ENCODE measurements at places on chromosomes 1 and 21.

- DNase-seq: no peak
These were observed 1279.9 kb upstream of the TMPRSS15 start for GRCh38 chr21:19683492-19683891.

DNA sequence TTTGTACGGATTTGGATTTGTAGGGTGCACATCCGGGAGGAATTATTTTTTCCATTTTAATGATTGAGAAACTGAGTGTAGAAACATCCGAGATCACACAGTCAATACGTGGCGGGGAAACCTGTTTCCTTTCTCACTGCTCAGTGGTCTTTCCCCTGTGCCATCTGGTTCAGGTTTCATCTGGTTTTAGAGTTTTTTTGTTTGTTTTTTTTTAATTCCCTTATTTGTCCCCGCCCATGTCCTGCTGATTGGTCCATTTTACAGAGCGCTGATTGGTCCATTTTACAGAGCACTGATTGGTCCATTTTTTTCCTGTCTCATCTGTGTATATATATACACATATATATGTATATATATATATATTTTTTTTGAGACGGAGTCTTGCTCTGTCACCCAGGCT is 6.0 kb downstream of the TRPM2 start:
- DNase-seq: no peak

GRCh38 chr1:58982259-58982998 is 198.6 kb upstream of the JUN start:
- no peak for DNase-seq

DNA sequence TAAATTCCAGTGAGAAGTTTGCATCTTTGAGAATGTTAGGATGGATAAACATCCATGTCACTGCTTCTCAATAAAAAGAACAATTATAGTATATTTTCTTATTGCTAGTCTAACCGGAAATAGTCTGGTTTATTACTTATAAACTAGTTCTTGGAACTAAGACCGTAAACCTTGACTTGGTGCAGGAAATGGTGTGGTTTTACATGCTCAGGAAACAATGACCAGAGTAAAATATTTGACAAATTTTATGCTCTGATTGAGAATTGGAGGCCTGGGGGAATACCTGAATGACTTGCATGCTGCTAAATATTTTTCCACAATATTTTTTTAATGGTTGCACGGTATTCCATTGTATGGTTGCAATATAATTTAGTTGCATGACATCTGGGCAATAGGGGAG is 76.3 kb downstream of the XCL2 start:
- no peak for DNase-seq

DNA sequence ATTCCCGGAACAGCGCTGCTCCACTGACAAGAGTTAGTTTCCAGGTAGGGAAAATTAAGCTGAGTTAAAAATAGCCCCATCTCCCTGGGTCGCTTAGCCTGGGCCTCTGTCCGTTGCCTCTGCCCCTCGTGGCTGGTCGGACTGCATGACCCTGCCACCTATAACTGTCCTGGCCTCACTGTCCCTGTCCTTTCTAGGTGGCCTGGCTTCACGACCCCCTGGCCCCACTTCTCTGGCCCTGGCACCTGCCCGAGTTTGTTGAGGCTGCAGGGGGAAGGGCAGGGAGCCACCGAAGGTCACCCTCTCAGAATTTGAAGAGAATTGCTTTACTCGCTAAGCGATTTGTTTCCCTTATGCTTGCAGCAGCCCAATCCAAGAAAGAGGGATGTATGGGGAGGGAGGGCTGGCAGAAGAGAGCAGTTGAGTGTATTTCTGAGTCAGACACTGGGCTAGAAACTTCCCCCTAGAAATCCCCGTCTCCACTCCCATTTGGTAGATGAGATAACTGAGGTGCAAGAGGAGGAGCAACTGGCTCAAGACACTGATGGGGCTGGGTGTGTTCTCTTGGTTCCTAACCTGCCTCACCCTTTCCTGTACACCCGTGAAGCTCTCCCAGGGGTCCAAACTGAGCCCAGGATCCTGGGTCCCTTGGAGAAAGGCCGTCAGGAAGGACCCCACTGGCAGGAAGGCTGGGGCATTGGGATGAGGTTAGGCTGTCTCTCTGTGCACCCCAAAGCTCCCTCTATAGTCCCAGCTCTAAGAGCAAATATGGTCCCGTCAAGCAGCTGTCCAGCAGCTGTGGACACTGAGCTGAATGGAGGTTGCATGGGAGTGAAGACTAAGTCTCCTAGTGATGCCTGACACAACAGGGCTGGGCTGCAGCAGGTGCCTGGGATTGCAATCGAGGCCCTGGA is 2.9 kb upstream of the EDN2 start:
- no peak for DNase-seq

DNA sequence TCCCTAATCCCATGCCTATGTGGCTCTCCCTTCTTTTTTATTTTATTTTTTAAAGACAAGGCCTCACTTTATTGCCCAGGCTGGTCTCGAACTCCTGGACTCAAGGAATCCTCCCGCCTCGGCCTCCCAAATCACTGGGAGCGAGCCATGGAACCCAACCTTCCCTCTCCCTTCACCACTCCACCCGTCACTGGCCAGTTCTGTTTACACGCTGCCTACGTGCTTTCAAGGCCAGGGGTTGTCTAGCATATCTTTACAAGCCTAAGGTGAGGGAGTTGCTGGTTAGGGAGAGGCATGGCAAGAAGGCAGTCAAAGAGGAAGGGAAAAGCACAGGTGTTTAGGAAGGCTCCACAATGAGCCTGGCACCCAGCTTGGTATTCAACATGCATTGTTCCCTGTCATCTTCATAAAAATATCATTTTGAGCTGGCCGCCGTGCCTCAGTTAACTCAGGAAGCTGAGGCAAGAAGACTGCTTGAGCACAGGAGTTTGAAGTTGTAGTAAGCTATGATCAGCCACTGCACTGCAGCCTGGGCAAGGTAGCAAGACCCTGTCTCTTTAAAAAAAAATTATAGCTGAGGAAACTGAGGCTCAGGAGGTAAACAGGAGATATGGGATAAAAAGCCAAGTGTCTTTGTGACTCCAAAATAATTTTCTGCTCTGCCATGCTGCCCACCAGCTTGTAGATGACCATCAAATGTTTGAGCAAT is 1.1 kb downstream of the RHBDL2 start:
- no peak for DNase-seq

DNA sequence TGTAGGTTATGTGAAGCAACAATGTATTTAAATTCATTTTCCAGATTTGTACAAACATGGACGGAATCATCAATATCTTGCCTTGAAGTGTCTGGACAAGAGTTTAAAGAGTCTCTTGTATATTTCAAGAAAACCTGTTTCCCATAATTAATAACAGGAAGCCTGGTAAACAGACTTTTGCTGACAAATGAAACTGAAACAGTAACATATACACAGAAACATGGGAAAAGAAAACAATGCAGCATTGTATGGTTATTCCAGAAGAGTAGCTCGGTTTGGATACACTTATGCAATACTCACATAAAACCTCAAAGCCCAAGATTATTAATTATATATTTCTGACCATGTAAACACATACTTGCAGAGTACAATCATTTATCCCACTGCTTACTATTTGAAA is 265.5 kb downstream of the PTPRC start:
- no peak for DNase-seq

DNA sequence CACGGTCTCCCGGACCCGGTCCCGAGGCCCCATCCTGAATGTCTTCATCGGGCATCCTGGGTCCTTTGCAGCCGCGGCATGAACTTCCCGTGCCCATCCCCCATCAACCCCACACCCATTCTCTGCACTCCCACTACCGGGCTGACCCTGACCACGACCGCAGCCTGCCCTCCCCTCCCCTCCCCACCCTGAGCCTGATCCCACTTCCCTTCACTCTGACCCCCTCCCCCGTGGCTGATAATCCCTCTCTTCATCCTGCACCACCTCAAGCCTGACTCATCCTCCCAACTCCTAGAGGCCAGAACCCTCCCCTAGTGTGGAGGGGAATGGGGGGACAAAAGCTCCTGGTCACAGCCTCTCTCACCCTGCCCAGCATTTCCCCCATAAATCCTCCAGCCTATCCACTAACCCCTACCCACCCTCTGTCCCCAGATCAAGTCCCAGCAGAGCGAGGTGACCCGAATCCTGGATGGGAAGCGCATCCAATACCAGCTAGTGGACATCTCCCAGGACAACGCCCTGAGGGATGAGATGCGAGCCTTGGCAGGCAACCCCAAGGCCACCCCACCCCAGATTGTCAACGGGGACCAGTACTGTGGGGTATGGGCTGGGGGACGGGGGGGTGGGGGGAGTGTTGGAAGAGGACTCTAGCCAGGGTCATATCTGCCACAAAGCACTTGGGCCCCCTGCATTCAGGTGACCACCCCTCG is 602 bp downstream of the SH3BGRL3 start:
- DNase-seq: no peak

DNA sequence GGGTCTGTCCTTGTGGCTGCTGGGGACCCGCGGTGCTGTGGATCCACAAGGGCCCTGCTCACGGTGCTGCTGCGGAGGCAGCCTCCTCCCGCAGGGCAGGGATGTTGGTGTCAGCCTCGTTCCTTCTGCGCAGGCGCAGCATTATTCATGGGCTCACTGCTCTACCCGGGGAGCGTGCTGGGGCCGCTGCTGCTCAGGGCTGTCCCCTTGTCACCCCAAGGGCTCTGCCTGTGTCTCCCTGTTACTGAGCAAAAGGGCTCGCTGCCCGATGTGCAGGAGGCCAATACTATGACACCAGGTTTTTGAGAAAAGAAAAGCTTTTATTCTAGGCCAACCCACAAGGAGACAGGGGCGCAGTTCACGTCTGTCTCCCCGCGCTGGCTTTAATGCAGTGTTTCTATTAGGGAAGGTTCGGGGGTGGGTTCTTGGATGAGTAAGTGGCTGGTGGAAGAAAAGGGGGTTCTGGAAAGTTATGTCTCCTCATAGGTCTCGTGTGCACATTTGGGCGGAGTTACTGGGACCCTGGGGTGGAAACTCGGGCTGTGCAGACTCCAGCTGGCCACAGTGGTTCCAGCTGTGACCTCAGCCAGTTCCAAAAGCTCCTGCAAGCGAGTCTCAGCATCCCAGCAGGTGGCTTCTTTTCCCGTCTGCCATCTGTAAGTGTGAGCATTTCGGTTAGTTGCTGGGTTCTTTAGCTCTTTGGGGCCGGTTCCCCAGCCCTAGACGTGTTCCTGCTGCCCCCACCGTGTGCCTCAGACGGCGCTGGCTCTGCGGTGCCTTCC is 40.8 kb upstream of the LRRC3 start:
- no peak for DNase-seq

- no peak for DNase-seq
These were observed 30.5 kb downstream of the EEIG2 start for GRCh38 chr1:108590441-108590840.
